ENCODE measurements at places on chromosomes 6 and 20.

GRCh38 chr6:36824253-36824652 lies 15.0 kb downstream of the CPNE5 start:
- H3K4me3 ChIP-seq = no peak overlapping the region
- peaks cover 26% of the 10 kb centered on the region for H3K4me1 ChIP-seq
- H3K27me3 ChIP-seq = peaks cover 2% of the 10 kb centered on the region
- no peak for DNase-seq
- no peaks in the 10 kb centered on the region for H3K36me3 ChIP-seq

GRCh38 chr6:53662457-53662856 lies 3.1 kb downstream of the KLHL31 start:
- no peaks in the 10 kb centered on the region for H3K36me3 ChIP-seq
- no peaks in the 10 kb centered on the region for H3K27me3 ChIP-seq
- no peak for DNase-seq
- no peak overlapping the region for H3K4me3 ChIP-seq
- H3K27ac ChIP-seq = no peak overlapping the region

GRCh38 chr6:41072836-41073202 lies at the start of gene NFYA:
Gene NFYA, plus strand, starts transcription at chr6:41072974. Its CDS starts 6,116 bp downstream, at chr6:41079090.
- peaks cover 6% of the 10 kb centered on the region for H3K36me3 ChIP-seq
- H3K27me3 ChIP-seq = no peaks in the 10 kb centered on the region
- H3K4me3 ChIP-seq = peak within 1 kb of the TSS; percentile 92
- peak within 1 kb of the TSS; percentile 95 for H3K27ac ChIP-seq
- DNase-seq = peak; percentile 99

- no peak overlapping the region for H3K27ac ChIP-seq
- no peaks in the 10 kb centered on the region for H3K36me3 ChIP-seq
- no peak for DNase-seq
These were observed 37.0 kb downstream of the BFSP1 start for GRCh38 chr20:17494201-17494600.

All from common myeloid progenitor, CD34-positive (primary cell).